Right cardiac atrium (tissue), 5 donors: ENCODE measurements at places on chromosomes 3 and 15. TPM values are rescaled to one million over a fixed set of nuclear protein-coding genes. Genes with fewer than 3 reads are reported as not detected.

Gene LIPH
- 0.20 TPM for total RNA-seq

DNA sequence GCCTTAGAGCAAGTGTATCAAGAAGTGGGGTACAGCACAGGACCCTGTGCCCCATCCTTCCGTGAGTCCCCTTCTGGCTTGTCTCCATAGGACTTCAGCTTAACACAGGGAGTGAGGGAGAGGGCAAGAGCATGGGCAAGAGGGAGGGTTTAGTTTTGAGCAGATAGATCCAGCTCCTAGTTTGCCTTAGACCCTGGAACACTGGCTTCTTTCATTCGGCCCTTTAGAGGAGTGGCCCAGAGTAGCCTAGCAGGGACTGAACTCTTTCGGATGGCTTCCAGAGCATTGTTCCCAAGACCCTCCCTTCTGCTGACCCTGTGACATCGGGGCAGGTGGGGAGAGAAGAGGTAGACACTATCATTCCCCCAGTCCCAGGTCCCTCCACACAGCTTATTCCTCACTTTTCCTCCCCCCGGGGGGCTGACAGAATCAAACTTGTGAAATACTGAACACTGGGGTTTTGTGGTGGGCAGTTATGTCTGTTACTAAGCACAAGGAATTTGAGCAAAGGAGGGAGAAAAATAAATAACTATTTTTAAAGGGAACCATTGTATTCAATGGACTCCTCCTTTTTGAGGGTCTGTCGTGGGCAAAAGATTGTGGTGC lies 289.6 kb upstream of the C2CD4B start:
- DNase-seq, result no peak

Gene PRRT3
- 2.1 TPM for total RNA-seq

- DNase-seq, result no peak
Measured at GRCh38 chr3:172174513-172175253, 135.3 kb downstream of the FNDC3B start.

GRCh38 chr3:125055331-125055912 lies 375 bp downstream of the HEG1 start:
- peak; percentile 53 for DNase-seq

- DNase-seq, result no peak
Measured at GRCh38 chr3:27681249-27681748, 40.8 kb downstream of the EOMES start.
